ENCODE measurements at places on chromosomes 13 and 19.

DNA sequence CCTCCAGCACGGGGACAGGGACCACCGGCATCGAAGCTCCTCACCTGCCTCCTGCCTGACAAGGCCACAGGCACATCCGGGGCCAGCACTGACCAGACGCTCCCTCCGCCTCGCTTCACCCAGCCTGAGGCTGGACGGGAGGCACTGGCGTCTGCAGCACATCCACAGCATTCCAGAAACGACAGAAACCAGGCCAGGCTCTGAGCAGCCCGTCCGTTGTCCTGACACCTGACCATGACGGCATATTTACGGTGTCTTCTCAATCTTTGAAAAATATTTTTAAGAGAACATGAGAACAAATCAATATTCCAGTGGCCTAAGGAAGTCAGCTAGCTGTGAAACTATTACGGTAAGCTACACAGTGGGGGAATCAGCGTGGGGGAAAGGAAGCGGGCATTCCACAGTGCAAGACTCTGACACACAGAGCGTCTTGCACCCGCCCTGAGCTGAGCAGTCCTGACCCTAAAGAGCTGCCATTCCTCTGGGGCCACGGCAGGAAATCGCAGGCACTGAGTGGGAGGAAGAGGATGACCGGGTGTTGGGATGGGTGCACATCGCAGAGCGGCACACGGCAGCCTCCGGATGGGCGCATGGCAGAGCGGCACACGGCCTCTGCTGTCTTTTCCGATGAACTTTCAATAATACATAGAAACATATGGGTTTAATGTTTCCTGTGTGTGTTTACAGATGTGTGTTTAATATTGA, 26.8 kb downstream of the RASA3 start:
- no peak for DNase-seq

GRCh38 chr19:5953680-5954213, 24.2 kb downstream of the RANBP3 start:
- no peak for DNase-seq

DNA sequence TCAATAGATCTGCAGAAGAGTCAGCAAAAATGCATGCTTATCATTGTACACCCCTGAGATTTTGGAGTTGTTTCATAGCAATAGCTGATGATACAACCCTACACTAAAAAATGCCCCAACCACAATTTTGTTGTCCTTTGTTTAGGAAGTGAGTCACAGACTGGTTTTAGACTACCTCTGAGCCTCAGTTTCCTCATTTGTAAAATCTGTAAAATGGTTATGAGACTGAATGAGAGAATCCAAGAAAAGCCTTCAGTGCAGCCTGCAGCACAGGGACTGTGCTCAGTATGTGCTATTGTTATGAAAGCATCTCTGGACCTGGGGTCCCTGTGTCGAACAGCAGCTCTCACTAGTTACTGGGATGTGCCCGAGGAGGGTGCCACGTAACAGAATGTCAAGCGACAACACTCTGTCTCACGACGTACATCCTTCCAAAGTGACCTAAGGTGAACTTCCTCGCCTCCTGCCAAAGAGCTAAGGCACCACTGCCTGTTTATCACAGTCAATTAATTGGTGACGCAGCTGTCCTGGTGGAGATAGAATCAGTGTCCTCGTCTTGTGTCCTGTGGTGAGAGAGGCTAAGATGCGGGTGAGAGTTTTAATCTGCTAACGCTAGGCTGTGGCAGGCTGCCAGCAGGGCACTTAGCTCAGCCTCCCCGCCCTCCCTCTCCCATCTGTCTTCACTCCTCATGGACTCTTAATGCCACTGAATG, 18.1 kb downstream of the DHRS12 start:
- DNase-seq = peak; percentile 84

DNA sequence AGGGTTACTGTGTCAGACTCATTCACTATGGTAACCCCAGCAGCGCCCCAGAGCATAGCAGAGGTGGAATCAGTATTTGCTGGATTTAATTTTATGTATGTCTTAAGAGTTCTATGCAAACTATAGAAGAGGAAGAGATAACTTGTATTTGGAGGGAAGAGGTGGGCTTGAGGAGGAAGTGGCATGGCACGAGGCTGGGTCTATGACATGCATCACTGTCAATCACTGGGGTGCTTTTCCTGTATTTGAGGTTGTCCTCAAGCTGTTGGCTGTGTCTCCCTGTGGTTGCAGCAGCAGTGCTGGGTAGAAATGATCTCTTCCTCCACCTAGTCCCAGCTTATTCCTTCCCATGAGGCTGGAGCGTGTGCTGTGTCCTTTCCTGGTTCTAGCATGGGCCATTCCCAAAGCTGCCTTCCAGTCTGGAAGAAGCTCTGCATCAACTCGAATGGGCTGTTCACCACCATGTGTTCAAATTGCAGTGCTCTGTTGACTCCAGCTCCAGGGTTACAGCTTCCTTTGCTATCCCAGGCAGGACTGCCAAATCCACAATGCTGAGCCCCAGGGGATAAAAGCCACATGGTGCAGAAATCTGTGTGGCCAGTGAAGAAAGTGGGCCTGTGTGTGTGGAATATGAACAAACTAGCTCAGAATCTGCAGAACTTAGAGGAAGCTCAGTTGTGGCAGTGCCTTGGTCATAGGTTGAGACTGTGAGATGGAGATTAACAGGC, 73.1 kb upstream of the MTIF3 start:
- no peak for DNase-seq

- no peak for DNase-seq
These were observed 116.2 kb downstream of the TBC1D4 start for GRCh38 chr13:75365724-75366173.

GRCh38 chr19:4098493-4098892, 25.4 kb downstream of the MAP2K2 start:
- DNase-seq = no peak

- DNase-seq = no peak
These were observed 25.8 kb upstream of the INTS6 start for GRCh38 chr13:51478418-51479198.

GRCh38 chr13:73820688-73821087, 313.5 kb downstream of the KLF12 start:
- no peak for DNase-seq

DNA sequence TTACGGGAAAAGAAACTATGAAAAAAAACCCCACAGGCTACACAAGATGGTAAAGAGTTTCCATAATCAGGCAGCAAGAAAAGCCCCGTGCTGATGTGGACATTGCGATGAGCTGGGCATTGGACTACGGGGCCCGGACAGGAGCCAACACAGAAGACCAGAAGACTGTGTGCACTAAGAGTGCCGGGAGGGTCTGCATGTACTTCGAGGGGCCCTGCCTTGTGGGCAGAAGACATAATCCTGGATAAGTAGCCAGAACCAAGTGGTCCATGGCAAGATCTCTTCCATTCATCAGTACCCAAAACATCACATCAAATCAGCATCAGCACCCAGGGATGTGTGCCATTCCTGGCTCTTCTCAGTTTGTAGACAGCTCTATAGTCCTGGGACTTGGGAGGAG, 317.8 kb downstream of the FGF9 start:
- no peak for DNase-seq

- DNase-seq = no peak
These were observed 276.4 kb downstream of the LHFPL6 start for GRCh38 chr13:39326469-39327171.

DNA sequence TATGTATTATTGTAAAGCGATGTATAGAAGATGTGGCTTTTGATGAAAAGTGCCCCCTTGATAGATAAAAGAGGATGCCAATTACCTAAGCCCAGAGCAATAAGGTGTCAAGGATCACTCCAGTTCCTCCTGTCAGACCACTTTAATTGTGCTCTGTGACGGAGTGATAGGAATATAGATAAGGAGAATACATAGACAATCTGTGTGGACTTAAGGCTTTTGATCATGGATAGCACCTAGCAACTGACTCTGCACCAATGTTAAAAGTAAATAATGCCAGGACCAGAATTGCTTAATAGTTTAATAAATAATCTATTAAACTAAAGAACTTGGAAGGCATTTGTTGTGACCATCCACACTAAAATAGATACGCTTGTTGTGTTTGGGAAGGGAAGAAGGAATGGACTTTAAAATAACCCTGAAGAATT, 390.7 kb upstream of the ARGLU1 start:
- DNase-seq = no peak

DNA sequence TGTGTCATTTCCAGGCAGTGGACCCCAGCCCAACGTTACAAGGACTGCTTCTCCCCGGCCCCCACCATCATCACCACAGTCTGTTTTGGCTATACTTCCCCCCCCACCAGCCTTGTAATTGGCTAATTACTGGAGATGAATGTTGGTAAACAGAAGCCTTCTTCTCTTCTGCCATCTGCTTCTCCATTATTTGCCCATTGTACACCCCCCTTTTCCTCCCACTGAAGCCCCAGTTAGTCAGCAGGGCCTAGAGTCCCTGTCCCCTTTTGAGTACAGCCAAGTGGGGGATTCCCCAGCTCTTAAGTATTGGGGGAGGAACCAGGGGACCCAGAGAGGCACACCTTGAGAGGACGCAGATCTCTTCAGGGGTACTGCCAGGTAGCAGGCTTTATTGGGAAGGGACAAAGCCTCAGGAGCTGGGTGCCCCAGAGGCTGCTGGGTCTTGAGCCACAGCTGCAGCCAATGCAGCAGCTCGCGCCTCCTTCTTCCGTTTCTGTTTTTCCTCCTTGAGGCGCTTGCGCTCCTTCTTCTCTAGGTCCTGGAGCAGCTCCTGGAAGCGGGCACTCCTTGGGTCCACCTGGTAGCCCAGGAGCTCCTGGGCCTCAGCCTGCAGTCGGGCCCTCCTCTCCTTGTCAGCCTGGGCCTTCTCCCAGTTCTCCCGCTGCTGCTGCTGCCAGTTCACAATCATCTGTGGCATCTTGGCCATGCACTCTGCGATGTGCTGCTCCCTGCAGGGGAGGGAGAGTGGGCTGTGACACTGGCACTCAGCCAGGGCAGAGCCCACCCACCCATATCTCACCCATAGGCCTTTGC, 3.0 kb downstream of the GADD45GIP1 start:
- no peak for DNase-seq

DNA sequence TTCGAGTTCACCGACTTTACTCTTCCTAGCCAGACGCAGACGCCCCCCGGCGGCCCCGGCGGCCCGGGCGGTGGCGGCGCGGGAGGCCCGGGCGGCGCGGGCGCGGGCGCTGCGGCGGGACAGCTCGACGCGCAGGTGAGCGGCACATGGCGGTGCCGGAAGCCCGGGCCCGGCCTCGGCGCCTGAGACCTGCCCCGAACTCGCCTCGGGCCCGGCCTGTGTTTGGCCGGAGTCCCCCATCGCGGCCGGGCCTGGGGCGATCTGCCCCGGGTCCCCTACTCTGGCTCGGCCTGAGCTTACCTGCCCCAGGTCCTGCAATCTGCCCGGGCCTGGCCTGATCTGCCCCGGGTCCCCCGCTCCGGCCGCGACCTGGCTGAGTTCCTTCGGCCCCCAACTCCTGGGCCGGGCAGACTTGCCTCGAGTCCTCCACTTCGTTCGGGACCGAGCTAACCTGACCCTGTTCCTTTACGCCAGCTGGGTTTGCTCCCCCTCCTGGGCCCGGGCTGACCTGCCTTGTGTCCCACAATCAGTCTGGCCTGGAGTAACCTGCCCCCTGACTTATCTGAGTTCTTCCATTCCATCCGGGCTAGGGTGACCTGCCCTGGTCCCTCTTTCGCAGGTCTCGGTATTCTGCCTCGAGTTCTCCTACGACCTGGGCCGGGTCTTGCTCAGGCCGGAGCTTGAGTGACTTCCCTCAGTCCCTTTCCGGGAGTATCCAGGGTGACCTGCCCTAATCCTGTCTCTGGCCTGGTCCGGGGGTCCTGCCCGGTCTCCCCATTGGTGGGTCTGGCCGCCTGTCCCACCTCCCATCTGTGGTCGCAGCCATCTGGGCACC, 764 bp downstream of the UPF1 start:
- DNase-seq = no peak

- no peak for DNase-seq
These were observed 25.1 kb downstream of the TINCR start for GRCh38 chr19:5542665-5543064.

DNA sequence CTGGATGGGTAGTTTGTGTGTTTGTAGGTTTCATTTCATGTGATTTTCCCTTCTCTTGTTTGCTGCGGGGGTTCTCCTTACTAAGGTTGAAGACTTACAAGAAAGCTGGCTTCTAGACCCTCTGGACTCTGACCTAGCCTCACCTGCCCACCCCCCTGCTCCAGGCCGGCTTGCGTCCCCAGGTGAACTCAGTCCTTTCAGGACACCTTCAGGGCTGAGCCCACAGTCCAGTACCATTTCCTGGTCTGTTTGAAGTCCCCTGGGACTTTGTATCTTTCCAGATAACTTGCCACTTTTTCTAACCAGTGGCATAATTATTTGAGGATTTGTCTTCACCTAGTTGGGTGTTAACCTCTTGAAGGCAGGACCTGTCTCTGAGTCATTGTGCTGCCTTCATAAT, 51.3 kb upstream of the MCF2L start:
- DNase-seq = no peak

Data from NCI-H748 treated with DMSO at 0.1 percent for 48 hours (cell line).